Fibroblast of the aortic adventitia (primary cell): ENCODE measurements at places on chromosomes 6 and 20. TPM values are rescaled to one million over a fixed set of nuclear protein-coding genes. Genes with fewer than 3 reads are reported as not detected.

ZNF391 gene
- total RNA-seq = 1.4 and 3.0 TPM in 2 replicates

SNRPB gene
- 47.6 and 86.5 TPM in 2 replicates for total RNA-seq

COMMD7 gene
- total RNA-seq = 31.5 and 49.3 TPM in 2 replicates

HLA-DRB1 gene
- total RNA-seq = 0.09 and 0.90 TPM in 2 replicates

TMX4 gene
- total RNA-seq = 54.6 and 89.9 TPM in 2 replicates

DAAM2 gene
- 3.4 and 11.5 TPM in 2 replicates for total RNA-seq

BICRAL gene
- 7.7 and 15.8 TPM in 2 replicates for total RNA-seq
